ENCODE measurements at places on chromosomes 11 and 22.

DNA sequence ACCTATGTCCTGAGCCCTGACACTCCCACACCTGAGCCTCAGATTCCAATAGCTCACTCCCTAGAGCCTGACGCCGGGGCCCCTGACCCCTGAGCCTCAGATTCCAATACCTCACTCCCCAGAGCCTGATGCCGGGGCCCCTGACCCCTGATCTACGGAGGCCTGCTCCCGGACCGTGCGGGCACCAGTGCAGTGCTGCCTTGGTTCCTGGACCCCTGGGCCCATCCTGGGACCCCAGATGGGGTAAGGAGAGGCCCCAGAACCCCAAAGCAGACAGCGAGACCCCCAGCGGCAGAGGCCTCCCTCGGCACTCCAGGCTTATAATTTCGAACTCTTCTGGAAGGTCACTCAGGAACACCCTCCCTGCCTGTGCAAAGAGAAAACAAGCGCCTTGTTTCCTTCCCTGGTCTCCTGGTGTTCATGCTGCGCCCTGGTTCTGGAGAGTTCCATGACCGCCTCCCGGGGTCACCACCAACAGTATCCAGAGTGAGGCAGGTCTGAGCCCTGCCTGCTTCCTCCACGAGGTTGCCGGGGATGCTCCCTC, 7.5 kb downstream of the SUSD2 start:
- no peak for DNase-seq

GRCh38 chr22:23533328-23533762, 46.7 kb downstream of the IGLL1 start:
- DNase-seq = peak; percentile 20

- no peak for DNase-seq
These were observed 35.8 kb upstream of the MAPK1 start for GRCh38 chr22:21903283-21903682.

GRCh38 chr11:126487711-126488110, 132.2 kb downstream of the ST3GAL4 start:
- no peak for DNase-seq

DNA sequence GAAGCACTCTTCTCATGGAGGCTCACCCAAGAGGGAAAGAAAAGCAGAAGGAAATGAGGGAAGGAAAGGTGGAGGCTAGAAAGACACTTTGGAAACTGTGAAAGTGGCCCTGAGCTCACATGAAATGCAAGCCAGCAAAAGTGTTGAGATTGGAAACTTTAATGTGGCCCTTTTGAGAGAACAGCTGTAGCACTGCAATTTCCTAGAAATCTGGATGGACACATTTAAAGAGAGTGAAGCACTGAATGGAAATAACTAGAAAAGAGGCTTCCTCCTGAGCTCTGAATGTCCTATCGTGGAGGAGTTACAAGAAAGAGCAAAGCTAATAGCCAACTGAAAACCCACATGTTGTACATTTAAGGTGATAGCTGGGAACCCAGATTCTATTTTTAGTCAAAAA, 56.0 kb downstream of the LIF start:
- no peak for DNase-seq

DNA sequence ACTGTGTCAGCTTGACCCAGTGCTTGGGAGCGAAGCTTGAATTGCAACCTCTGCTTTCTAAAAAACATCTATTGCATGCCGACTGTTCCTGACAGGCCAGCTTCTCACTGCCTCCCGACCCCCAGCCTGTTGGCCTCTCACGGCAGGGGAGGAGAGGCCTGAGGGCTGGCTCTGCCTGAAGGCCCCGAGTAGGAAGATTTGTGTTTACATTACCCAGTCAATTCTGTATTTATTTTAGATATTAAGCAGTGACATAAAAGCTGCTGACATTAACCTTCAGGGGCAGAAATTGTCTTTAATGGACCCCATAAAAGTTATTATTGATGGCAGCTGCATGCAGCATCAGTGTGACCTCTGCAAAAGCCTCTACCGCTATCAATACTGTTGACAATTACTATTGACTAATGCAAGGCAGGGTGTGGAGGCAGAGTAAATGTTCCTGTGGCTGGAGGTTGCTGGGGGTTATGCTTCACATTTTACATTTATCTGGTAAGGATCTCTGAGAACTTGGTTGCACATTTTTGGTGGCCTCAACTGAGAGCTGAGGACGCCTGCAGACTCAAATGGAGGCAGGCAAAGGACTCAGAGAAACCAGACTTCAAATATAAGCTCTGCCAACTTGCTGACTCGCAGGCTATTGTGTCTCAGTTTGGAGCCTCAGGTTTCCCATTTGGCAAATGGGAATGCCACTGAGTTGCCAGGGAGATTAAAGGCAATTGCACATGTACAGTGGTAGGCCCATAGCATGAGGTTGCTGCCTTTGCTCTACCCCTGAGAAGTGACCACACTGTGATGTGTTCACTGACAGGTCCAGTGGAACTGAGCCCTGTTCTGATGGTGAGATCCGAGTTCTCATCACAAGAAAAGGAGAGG, 380.5 kb downstream of the TENM4 start:
- DNase-seq = peak; percentile 30

All from NCI-H1092 (cell line).